ENCODE measurements at places on chromosomes 5 and 9.

DNA sequence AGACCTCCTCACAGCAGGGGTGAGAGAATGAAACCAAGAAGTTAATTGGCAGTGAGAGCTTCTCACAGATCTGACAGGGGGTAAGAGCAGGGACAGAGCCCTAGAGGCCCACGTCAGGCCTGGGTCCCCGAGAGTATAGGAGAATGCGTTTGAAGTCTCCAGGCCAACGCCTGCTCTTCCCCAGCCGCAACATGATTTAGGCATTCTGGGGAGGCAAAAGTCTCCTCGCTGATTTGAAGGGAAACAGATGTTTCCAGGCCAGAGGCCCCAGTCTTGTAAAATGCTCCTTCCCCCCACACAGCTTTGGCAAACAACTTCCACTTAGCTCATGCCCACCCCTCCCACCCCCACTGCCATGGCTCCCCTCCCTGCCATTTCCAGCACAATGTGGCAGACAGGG, 239.2 kb upstream of the TRIM32 start:
- DNase-seq = peak; percentile 67

- no peak for DNase-seq
Measured at GRCh38 chr9:131625508-131625787, 80.1 kb downstream of the PRRT1B start.

- no peak for DNase-seq
Measured at GRCh38 chr5:15798006-15798405, 298.0 kb downstream of the FBXL7 start.

DNA sequence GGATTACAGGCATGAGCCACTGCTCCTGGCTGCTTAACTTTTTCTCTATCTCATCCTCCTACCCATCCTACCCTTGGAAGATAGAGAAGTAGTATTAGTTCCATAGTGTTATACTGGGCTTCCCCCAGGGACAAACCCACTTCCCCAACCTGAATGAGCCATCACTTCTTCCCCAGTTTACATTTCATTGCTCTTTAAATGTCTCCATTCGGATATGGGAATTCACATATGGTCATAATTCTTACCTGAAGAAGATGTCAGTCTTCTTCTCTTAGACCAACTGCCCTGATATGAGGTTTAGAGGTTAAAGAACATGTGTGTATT, 1.9 kb downstream of the CD274 start:
- no peak for DNase-seq

DNA sequence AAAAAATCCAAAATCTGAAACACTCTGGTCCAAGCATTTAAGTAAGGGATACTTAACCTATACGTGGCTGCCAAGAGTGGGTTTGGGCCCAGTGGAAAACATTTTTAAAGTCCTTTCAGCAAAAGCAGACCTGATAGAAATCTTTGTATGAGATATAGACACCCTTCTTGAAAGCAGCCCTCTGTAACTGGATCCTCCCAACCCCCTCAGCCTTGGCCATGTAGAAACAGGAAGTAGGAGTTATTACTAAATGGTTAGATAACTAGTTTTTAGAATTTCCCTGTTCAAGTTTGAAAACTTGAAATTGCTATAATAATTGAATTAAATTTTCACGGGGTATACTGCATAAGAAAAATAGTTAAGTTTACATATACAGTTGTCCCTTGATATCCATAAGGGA, 111.3 kb upstream of the PCA3 start:
- peak; percentile 87 for DNase-seq

GRCh38 chr9:120567081-120567480, 12.9 kb downstream of the CDK5RAP2 start:
- no peak for DNase-seq

DNA sequence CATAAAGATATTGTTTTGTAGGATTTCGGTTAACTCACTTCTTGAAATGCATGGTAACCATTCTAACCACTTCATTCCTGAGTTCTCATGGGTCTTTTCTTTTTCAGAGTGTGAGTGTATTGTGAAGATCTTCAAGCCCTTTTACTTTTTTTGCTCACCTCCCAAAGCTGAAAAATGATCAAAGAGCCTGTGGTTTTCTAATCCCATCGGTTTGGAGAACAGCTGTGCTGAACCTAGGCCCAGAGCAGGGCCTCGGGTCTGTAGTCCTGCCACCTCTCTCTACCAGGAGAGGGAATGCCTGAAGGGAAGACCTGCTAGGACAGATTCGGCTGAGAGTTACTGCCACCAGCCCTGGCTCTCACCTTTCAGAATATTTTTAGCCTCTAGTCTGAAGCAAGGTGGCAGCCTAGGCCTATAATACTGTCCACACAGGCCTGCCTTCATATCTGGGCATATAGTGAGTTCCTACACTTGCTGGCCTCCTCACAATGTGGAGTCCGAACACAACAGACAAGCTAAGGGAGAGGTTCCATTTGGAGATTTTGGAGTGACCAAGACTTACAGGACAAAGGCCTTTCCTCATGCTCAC, 13.8 kb downstream of the RGMB start:
- no peak for DNase-seq

DNA sequence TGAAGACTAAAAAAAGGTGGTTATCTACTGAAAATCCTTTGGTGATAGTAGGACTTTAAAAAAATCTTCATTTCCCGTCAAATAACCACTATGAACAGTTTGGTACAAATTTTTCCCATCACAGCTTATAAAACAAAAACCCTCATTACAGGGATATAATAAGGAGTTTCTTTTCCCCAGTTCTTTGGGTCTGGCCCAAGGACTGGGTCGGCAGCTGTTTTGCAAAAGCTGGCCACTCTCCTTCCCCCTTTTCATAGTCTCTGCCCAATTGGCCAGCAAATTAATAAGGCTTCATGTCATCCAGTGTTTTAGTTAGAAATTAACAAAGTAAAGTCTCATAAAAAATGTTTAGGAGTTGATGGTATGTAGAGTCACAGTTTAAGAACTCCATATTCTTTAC, 47.0 kb upstream of the PDE8B start:
- DNase-seq = no peak

DNA sequence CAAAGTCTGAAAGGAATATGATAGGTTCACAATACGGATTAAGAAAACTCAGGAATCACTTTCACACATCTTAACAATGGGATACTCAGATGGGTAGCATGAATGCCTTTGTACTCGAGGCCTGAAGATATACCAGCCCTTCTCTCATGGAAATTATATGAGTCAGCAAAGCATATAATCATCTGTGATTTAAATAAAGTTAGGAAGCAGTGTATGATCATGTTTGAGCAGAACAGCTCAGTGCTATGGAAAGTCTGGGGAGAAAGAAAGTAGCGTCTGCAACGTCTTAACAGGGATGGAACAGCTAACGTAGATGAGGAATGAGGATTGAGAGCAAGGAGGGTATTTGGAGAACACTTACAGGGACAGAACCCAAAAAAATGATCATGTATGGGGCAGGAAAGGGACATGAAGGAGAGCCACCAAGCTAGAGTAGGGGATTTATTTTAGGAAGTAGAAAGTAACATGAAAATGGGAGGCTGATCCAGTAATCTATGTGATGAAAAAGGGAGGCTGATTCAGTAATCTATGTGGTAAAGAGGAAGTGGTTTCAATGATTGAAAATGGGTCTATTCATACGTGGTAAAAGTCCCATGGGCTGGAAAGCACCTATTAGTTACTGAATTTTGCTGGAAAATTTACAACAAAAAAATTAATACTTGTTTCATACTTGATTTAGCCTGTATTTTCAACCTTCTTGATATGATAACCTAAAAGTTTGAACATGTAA, 85.9 kb downstream of the GNA14 start:
- peak; percentile 12 for DNase-seq

Measured in hematopoietic multipotent progenitor cell treated with erythropoietin and hydrocortisone succinate and interleukin-3 and kit ligand, for 4 days (in vitro differentiated cells).